ENCODE measurements at places on chromosomes 5 and 9.

DNA sequence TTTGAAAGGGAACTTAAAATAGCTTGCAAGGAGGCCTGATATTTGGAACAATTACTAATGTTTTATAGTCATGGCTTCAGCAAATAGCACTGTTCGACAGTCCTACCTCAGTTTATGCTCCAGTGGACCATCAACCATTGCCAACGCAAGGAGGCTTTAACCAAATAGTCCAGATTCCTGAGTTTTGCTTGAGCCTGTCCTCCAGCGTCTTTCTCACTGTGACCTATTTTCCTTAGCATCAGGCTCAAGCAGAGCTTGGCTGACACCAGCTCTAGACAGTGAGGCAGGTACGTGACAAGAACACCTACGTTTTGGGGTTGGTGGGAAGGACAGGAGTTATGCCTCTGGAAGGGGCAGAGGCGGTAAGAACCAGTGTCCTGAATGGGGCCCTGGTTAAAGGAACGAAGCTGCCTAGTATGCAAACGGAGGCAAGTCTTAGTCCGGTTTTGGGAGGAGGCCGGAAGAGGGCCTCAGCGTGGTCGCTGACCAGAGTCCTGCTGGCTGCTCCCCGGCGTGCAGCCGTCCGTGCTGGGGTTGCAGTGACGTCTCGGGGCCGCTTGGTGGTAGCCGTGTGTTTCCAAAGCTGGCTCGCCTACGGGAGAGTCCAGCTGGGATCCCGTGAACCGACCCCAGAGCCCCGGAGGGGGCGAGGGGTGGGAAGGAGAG lies 998 bp upstream of the FGF18 start:
- peak; percentile 71 for DNase-seq

- DNase-seq: no peak
Observed at GRCh38 chr5:153066281-153066680, 424.2 kb upstream of the GRIA1 start.

DNA sequence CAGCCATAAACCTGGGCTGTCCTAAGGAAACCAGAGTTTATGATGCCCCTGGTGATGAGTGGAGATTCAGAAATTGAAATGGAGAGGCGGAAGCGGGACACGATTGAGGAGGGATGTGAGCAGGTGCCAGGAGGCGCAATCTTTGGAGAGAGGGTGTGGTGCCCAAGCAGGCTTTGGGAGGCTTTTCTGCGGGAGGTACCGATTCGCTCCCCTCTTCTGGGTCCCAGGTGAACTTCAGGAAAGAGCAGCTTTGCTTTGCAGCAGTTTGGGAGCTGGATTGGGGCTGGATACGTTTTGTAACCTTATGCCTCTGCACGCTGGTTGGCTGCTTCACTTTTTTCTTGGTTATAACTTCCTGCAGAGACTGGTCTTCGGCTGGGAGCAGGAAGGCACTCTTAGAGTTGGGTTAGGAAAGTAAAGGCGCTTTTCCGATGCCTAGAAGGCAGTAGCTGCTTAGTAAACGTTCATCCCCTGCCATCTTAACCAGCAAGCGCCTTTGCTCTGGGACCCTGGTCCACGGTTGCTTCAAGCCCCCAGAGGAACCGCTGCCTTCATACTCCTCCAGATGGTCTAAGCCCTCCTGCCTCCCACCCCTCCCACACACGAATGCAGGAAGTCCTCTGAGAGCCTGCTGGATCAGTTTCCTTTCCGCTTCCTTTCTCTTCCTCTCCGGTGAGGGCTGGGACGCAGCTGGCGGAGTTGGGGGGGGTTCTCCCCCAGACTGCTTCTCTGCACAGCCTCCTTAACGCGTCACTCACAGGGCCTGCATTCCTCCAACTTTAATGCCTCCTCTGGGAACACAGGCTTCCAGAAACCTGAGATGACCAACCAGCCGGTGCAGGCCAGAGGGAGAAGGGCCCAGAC lies 15.2 kb upstream of the NEK6 start:
- DNase-seq: no peak

DNA sequence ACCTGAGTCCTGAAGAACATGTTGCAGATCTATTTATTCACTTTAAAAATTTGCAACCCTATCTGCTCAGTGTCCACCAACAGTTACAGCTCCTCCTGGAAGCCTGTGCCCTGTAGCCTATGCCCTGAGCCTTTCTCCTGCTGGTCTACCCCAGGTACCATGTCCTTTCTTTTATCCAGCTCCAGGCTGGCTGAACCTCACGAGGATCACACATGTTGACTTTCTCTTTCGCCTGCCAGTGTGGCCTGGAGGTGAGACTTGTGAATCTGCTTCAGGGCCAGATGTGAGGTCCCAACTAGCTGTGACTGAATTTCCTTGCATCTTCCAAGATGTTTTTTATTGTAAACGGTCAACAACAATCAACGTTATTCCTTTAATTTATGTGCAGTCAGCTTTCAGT lies 70.7 kb downstream of the GDNF start:
- DNase-seq: no peak

DNA sequence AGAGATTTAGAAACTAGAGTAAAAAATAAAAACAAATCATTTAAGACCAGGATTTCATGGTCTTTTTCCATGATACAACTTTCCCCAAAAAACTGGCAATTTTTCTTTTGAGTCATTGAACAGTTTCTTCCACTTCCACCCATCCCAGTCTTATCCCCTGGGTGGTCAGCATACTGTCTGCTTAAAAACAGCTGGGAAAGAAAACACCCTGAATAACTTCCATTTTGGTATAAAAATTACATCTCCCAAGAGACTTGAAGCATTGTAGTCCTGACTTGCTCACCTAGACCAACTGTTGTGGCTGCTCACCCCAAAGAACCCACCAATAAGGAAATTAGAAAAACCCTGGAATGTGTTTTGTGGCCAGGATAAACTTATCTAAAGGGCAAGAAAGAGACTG lies 731.3 kb downstream of the NR2F1-AS1 start:
- DNase-seq: no peak

DNA sequence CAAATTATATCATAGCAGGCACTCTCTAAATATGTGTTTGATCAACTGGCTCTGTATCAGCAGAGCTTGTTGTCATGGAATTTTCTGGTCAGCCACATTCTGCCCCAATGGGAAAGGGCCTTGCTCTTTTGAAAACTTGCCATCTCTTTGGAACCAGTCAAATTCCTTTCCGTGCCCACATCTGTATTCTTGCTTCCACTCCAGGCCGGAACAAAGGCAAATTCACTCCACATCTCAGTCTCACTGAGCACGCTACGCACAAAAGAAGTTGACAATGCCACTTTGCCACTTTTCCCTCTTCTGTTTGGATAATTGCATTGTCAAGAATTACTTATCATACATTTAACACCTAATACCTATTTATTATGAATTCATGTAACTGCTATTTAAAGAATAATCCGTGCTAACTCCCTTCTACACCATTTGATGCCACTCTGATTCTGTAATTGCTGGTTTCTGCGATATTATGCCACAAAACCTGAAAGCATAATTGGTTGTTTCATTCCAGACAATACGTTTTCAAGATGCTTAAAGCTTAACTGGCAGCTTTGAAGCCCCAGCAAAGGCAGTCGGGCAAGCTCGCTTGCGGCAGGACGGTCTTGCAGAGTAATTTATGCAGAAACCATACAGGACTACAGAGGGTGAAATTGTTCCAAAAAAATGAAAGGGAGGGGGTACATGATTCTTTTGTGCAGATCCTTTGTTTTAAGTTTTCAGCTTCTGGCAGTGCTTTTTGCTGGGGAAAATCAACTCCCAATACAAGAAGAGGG lies 277.7 kb downstream of the MSX2 start:
- DNase-seq: no peak

DNA sequence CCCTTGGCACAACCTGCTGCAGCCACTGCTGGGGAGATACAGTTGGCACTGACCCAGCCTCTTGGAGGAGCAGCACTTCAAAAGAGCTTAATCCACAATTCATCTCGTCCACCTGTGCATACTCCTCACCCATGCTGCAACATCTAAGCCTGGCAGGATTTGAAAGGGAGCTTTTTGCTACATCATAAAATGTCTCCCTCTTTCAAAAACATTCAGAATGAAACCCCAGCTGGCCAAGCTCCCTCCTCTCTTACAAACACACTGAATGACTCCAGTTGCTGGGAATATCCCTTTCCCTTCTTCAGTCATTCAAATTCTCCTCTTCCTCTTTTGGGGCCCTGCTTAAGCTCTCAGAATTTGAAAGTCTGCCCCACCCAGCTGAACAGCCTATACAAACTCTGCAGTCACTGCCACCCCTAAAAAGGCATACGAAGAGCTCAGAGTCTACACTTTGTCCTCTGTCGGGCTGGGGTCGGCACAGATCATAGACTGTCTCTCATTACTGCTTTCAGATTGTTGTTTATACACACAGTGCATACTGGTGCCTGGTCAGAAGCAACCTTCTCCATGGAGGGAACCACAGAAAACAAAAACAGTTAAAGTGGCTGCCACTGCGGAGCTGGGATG lies 8.8 kb upstream of the C5orf15 start:
- DNase-seq: peak; percentile 39

- DNase-seq: no peak
Observed at GRCh38 chr5:10315824-10316509, 8.3 kb upstream of the CMBL start.

- DNase-seq: no peak
Observed at GRCh38 chr5:128241051-128241695, 157.6 kb downstream of the SLC12A2 start.

GRCh38 chr9:129839324-129840023 lies 4.2 kb downstream of the USP20 start:
- DNase-seq: no peak

GRCh38 chr5:115627295-115627865 lies 1.5 kb upstream of the TMED7 start:
- DNase-seq: no peak
